Mesenteric fat pad (tissue), 1 donor: ENCODE measurements at places on chromosomes 6 and 20.

DNA sequence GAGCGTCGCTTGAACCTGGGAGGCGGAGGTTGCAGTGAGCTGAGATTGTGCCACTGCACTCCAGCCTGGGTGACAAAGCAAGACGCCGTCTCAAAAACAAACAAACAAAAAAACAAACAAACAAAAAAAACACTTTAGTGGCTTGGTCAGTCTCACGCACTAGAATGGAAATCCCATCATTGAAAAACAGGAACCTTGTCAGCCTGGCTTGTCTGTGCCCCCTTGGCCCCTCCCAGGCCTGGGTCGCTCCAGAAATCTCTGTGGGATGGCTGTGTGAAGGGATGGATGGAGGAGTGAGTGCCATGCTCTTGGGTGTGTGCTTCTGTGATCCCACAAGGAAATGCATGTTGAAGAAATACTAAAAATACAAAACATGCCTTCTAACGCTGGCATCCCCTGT, 20.9 kb upstream of the NAA20 start:
- DNase-seq: no peak

- no peak for DNase-seq
Observed at GRCh38 chr20:56843386-56843785, 214.3 kb downstream of the TFAP2C start.

DNA sequence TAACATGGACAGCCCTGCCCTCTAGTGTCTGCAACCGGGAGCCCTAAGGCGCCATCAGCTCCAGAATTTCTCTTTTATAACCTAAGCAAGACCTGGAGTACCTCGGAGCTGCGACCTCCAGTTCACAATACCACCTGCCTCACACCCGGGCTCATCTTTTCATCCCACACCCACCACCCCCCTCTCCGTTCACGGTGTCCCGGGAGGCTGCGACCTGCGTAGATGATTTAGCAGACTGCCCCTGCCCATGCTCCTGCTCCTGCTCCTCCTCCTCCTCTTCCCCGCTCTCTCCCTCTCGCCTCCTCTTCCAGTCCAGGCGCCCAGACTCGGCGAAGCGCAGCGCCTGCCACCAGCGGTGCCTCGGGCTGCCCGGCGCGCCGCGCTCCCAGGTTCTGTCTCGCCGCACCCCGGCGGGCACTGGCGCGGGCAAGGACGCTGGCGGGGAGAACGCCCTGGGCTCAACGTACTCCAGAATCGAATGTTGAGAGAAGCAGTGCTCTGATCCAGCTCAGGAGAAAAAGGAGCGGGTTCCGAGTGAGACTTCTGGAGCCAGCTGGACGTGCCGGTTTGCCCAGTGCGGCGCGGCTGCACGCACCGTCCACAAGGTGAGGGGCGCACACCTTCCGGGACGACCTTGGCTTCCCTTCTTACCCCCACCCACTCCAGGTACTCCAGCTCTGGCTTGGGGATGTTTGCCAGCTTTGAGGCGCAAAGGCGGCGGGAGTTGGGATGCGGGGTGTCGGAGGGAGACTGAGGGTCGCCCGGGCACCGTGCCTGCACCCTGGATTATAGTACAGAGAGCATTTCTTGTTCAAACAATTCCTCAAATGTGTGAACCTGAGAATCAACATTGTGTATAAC, at the start of gene HTR1E:
TSS of gene HTR1E (plus strand) at position 310 of the 861 bp plus-strand sequence. CDS start 77,807 bp downstream, outside the sequence.
- no peak for DNase-seq

GRCh38 chr6:169070506-169071176, 183.0 kb downstream of the THBS2 start:
- DNase-seq: no peak

DNA sequence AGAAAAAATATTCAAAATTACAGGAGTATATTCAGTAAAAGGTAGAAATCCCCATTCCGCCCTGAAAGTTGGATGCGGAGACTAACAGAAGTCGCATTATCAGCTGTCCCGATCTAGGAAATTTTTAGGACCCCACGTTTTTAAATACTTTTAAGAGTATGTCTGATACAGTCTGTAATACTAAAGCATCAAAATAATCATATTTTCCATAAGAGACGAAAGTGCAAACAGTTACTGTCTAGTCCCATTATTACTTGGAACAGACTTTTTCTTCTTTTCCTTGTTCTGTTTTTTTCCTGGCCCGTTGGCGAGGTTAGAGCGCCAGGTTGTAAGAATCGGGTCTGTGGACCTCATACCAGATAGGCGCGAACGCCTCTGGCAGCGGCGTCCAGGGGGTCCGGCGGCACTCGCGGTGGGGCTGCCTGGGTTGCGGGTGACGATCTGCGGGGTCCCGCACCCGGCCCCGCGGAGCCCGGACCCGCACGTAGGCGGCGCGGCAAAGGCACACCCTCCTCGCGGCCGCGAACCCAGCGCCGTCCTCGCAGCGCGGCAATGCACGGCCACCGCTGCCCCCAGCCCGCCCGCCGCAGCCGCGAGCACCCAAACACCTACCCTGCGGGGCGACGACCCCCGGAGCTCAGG, 460 bp downstream of the PLAGL1 start:
- DNase-seq: no peak

DNA sequence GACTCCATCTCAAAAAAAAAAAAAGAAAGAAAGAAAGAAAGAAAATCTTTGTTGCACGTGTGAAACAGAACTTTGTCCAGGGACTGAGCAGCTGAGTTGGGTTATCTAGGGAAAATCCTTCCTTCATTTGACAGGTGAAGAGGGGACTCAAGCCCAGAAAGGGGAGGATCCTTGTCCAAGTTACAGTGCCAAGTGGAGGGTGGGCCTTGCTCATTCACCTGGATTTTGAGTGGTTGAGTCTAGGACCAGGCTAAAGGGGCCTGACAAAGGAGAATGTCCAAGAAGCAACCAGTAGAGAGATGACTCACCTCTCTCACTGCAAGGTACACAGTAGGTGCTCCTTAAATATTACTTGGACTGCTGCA, 2.7 kb downstream of the TGIF2 start:
- DNase-seq: no peak

DNA sequence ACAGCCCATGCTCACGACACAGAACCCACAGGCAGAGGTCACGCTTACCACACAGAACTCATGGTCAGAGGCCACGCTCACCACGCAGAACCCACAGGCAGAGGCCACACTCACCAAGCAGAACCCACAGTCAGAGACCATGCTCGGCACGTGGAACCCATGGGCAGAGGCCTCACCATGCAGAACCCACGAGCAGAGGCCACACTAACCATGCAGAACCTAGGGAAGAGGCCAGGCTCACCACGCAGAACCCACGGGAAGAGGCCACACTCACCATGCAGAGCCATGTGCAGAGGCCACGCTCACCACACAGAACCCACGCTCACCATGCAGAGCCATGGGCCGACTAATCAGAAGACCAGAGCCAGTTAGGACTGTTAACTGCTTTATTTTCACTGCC, 203.2 kb upstream of the THBS2 start:
- DNase-seq: no peak

DNA sequence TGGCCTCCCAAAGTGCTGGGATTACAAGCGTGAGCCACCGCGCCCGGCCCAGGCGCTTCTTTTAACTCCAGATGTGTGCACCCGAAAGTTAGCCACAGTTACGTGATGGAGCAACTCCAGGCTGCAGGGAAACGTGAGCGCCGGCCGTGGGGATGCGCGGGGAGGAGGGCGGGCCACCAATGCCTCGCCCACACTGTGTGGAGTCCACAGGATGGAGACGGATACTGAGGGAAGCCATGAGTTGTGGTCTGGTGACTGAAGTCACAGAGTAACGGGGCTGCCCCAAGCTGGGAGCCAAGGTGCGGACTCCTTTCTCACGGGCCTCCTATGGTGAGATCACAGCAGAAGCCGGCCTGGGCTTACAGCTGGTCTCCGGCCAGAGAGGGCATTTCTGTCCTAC, 23.2 kb downstream of the YTHDF1 start:
- no peak for DNase-seq

DNA sequence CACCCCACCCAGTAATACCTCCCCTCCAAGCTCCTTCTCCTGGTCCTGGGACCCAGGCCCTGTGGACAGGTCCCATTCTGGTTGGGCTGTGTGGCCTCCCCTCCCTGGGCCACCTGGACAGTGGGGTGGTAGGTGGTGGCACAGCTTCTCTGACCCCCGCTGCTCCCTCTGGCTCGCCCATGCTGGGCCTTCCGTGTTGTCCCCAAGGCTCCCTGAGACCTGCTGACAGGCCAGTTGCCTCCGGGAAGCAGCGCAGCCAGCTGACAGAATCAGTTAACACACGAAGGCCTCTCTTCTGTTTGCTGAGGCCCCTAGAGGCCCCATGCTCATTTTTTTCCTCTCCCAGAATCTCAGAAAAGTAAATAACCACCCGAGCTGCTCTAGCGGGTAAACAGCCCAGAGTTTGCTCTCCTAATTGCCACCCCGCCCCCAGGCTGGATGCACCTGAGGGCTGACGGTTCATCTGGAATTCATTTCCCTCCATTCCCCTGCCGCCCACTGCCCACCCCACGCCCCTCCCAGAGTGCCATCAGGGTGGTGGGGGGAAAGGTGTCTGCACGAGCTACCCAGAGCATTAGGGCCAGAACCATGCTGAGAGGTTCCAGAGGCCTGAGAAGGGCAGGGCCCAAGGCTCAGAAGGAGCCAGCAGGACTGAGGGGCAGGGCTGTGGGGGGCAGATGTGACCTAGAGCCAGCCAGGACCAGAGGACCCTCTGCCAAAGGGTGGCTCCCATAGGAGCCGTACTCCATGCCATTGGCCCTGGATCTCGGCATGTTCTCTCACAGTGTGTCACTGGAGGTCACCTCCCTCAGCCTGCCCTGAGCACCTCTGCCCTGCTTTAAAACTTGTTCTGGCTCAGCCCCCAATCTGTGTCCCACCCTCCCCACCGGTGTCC, 157.5 kb downstream of the GRM4 start:
- peak; percentile 85 for DNase-seq

- no peak for DNase-seq
Observed at GRCh38 chr6:73722318-73723060, 26.5 kb downstream of the CD109 start.

DNA sequence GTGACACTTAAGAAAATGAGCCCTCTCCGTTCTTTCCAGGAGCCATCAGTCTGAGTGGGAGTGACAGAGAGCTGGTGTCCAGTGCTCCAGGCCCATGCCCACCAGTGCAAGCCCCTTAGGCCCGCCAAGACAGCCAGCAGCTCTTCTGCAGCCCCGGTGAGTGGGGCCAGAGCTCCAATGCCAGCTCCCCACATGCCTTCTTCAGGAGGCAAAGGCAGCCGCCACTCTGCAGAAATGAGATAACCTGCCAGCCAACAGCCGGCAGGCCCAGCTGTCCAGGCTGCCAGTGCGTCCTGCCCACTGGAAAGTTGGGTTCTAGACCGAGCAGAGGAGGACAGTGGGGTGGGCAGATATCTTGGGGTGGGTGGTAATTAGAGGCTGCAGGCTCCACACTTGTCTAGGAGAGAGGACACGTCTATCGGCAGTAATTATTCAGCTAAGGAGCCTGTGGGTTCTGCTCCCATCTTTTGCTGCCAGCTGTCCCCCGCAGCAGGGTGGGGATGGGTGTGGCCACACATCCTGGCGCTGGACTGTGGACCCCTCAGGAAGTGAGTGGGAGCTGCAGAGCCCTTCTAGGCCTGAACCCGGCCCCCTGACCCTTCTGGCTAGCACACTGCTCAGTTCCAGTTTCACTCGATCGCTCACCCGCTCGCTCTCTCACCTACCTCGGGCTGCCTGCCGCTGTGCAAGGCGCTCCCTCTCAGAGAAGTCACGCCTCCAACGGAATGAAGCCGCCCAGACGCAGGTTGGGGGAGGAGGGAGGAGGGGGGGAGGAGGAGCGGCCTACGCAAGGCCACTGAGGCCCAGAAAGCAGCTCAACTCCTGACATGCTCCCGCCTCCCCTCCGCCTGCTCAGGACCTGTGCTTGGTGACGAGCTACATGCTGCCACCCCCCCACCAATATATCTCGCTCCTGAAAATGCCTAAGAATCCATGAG, 3.6 kb downstream of the GRM4 start:
- DNase-seq: no peak

DNA sequence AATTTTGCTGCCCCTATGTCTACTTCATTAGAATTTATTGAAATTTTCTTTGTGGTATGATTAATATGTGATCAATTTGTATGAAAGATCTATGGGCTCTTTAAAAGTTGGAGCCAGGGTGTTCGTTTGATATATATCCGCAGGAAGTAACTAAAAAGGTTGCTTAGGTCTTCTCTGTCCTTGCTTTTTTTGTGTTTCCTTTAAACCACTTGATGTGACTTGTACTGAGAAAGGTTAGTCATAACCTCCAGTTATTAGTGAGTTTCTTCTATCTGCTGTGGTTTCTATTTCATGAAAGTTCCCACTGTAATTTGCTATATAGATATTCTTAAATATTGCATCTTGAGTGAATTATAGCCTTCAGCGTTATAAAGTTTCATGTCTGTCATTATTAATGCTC, 585.3 kb upstream of the ARID1B start:
- no peak for DNase-seq

DNA sequence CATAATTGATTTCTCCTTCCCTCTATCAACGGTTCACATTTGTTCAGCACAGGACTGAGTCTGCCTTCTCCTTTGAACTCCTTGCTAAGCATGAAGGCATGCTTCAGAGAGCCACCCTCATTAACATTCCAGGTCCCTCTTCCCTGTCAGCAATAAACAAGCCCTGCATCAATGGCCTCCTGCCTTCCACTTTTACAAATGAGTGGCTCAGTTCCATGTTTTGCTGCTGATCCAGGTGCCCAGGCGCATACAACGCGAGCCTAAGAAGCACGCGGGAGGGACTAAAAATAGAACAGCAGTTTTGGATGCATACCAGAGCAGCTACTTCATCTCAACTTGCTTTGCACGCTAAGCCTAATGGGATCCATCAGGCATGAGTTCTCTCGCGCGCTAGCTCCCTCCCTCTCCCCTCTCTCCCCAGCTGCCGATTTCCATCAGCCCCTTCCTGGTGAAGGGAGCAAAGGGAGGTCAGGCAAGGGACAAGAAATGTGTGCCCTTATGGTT, 53.4 kb downstream of the TRAF3IP2 start:
- DNase-seq: no peak

DNA sequence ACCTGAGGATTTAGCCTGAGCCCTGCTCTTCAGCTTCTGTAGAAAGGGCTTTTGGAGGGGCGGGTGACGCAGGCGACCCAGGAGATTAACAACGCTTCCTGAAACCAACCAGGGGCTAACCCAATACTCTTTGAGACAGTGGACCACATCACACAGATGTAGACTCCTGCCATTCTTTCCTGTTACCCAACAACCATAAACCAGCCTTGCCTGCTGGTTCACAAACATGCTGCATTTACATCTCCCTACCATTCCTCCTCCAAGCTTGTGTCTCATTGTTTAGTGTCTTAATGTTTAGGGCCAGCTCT, 28.3 kb downstream of the PPP1R16B start:
- no peak for DNase-seq

GRCh38 chr6:1885576-1886011, 275.9 kb downstream of the FOXC1 start:
- no peak for DNase-seq

DNA sequence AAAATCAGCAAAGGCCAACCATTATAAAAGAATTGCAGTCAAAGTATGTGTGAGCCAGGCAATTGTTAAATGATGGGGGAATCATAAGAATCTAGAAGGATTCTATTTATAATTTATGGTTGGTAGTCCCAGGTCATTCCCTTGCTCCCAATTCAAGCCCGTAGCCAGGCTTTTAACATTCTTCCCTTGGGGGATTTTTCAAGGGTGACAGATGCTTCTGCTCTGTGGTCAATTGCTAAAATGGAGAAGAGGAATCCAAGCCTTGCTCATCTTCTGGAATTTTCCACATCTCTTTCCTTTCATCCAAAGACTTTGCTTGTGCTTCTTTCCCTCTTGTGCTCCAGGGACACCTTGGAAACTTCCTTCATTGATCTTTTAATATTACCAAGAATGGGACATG, 18.0 kb upstream of the BCAS1 start:
- DNase-seq: no peak
